Tibial artery (tissue), 4 donors: ENCODE measurements at places on chromosomes 2 and 18.

DNA sequence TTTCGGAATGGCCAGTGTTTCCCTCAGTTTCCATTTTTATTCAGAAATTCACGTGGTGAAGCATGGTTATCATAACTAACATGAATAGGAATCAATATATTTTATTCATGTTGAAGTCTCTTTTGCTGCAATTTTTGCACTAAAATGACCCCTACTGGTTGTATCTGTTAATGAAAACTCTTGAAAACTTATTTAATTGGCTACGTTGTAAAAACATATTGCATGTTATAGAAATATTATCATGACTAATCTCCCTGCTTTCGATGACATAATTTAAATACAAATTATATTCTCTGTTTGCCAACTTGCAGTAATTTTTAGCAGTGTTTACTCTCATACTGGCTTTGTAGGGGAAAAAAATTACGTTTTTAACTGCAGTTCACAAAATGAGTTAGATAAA is 3.5 kb downstream of the CRIM1 start:
- DNase-seq = no peak

DNA sequence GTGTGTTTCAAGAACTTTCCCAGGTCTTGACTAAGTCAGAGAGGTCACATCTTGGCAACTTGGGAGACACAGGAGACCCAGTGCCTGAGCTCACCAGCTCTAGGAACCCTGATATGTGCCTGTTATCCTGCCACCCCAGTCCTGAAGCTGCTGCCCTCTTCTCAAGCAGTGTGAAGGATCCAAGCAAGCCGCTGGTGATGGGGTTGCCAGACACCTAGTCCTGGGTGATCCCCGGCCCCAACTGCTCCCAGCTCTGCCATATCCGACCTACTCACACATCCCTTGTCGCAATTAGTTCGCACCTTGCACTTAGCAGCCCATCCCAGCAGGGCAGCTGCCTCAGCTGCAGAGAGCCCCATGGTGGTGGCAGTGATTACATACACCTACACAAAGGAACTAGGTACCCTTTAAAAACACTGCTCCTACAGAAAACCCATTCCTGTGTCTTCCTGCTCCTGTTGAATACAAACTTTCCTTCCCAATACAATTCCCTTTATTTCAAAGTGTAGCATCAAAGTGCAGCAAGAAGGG is 247.2 kb upstream of the RAB12 start:
- DNase-seq = no peak

DNA sequence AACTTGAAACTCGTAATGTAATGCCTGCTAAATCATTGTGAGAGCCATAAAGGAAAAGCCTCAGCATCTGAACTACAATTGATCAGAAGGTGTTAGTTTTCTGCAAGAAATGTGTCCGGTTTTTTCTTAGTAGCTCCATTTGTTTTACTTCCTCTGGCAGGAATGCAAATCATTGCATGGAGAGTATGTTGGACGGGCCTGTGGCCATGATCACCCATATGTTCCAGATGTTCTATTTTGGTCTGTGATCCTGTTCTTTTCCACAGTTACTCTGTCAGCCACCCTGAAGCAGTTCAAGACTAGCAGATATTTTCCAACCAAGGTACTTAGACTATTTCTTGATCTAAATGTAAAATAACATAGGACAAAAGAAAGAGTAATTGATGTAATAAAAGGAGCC is 126.6 kb downstream of the DPP4 start:
- DNase-seq = no peak

DNA sequence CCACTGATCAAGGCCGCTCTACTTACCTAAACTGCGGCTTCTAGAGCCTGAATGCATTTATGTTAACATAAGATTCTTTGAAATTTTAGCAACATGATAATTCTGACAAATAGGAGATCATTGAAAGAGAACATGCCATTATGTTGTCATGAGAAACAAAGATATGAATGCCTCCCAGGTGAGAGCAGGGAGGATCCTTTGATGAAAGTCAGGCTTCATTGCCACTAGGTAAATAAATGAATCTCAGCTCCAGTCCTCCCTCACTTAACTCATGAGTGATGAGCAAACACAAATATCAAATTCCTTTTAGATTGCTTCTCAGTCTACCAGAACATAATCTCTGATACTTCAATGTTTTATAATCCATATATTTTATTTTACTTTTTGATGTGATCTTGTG is 463.2 kb upstream of the CDH7 start:
- no peak for DNase-seq

- no peak for DNase-seq
These were observed 109.0 kb upstream of the EPAS1 start for GRCh38 chr2:46188041-46188716.

DNA sequence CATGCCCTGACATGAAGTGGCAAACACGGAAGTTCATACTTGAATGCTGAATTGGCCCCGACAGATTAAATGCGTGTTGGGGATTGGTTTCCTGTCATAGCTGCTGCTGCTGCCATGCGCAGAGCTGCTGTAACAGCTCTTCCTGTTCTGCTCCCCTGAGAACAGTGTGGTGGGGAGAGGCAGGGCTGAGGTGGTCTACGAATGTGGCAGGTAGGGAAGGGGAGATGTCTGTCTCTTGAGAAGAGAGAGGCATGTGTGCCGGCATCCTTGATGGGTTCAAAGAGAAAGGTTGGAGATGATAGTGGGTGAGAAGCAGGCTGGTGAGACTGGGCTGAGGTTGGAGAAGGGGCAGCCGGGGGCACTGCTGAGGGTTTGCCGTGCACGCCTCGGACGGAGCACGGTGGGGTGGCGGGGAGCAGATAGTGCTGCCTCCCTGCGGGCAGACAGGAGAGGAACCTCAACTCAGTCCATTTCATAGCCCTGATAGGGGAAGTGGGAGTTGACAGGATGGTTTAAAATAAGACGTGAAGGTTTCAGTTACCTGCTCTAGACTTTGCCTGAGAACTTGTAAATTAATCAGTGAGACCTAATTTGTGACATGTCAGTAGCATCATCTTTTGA is 46.1 kb downstream of the TMEM185B start:
- DNase-seq = no peak

DNA sequence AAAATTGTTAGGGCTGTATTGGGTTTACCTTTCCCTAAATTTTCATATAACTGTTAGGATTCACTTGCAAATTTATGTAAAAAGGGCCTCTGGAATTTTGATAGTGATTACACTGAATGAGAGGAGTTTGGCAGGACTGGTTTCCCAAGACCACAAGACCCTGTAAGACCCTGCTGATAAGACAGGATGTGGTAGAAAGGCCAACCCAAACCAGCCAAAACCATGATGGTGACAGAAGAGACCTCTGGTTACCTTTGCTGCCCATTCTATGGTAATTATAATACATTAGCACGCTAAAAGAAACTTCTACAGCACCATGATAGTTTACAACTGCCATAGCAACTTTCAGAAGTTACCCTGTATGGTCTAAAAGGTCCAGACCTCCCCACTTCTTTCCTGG is 8.3 kb upstream of the CASP10 start:
- DNase-seq = no peak

DNA sequence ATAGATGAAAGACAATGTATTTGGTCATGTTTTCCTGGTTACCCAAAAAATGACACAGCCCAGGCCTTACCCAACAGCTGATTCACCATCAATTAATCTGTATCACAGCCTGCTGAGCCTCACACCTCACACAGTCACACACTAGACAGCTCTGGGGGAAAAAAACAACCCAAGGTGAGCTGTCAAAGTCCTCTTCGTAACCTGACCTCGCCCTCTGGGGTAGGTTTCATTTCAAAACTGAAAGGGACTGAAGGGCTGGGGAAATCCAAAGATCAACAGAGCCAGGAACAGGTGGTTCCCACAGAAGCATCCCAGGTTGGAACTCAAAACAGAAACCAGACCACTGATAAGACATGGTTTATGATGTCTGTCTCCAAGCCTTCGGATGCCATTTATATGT is 18.2 kb upstream of the PCBP1 start:
- DNase-seq = no peak

- DNase-seq = no peak
These were observed 9.5 kb upstream of the RNF103 start for GRCh38 chr2:86633155-86633651.

GRCh38 chr2:160380000-160380570 is 113.5 kb downstream of the RBMS1 start:
- no peak for DNase-seq

DNA sequence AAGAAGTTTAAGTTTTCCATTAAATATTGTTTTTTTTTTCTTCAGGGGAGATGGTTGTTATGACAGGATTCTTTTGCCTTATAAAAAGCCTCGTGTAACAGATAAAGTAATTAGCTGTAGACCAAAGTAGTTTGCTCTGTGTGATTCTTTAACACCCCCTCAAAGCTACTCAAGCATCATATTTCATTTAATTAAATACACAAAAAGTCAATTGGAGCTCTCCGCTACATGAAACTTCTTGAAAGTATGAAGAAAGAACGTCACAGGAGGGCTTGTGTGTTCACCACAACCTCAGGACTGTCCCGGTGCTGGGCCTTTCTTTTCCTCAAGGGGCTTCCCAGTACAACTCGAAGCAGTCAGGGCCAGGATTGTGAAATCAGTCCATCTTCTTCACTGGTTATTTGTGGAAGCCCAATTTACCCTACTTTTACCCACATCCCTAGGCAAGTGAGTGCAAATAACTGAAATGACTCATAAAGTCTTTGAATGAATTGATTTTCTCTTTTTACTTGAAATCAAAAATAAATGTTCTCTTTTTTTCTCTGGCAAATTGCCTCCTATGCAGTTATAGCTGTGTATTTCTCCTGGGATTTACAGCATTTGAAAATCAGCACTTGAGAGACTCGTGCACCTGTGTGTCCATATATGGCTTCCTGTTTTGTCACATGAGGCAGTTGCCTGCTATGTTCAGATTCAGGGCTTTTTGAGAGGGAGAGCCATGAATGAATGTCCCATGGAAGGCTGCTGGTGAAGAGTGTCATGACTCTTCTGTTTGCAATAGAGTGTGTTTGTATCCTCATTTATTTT is 48.6 kb downstream of the LINC00305 start:
- DNase-seq = no peak

DNA sequence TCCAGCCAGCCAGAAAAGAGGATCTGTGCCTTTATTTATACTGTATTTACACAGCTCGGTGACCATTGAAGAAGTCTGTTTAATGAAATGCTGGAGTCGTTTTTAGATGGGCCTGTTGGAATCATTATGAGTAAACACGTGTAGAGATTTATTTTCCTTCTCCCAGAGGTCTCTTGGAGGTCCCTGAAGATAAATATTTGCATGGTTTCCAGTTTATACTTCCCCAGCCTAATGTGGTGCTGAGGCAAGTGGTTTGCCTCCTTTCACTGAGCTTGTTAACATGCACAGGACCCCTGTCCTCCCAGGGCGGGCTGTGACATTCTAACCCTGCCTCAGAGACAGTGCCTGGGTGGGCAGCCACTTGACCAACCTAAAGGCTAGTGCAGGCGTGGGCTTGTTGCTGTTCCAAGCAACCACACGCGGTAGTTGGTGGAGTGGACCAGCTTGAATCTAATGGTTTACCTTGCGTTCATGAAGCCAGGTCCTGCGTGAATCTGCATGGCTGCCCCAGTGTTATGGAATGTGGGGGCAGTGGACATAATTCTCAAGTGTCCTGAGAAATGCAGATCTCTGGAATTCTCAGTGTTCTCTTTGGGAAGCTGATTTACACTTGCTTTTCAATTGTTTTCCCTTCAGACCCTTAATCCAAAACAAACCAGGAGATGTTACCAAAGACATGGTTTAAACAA is 130.2 kb upstream of the DLX2 start:
- no peak for DNase-seq

DNA sequence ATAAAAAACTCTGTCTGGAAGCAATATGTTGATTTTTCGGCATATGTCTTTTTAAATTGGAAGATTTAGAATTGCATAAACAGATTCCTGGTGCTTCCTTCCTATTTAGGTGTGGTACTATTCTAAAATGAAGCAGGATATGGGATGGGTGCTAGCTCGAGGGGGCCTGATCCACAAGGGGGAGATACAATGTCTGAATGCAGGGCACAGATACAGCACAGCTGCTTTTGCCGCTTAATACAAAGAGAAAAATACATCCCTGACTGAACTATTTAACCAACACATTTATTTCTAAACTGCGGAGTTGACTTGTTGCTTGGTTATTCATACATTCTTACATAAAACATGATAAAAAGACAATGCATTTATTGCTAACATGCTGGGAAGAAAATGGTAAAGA is 169.1 kb downstream of the TMEFF2 start:
- DNase-seq = no peak

- DNase-seq = no peak
These were observed 165.0 kb downstream of the DIS3L2 start for GRCh38 chr2:232126301-232127099.

DNA sequence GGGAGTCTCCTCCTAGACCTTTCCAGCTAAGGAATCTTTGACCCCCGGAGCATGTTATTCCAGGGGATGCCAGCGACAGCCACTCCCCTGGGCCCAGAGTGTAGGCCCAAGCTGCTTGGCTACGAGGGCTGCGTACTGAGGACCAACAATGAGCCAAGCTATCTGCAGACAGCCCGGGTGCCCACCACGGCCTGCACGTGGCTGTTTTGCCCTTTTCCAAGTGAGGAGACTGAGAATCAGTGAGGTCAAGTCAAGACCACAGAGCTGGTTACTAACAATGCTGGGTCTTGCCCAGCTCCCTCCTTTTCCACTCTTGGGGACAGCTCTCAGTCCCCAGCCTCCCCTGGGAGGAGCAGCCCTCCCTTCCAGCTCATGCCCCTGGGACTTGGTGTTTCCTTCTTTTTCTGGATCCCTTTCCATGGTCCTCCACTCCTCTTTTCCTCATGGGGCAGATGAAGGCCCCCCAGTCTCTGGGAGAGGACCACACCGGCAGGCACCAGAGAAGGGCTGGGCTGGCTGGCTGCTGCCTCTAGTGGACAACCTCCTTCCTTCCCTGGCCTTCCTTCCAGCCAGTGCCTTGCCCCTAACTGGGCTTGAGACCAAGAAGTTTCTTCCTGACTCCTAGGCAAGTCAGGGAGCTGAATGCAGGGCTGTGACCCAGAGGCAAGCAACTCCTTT is 550 bp upstream of the MALL start:
- DNase-seq = peak; percentile 82

GRCh38 chr18:2096551-2096950 is 474.8 kb downstream of the METTL4 start:
- no peak for DNase-seq

DNA sequence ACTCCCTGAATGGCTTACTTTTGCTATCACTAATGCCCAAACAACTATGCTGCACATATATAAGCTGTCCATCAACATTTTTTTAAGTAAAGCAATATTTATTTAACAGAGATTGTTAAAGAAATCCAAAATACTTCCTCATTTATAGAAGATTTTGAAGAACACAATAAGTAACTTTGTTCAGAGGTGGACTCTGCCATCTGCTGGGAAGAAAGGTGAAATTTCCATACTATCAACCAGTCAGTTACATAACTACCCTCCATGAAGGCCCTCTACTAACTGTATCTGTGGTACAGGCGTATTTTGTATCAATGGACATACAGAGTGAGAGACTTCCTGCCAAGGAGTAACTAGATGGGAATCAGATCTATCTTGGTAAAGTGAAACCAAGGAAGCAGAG is 106.0 kb downstream of the DTNB start:
- DNase-seq = no peak

DNA sequence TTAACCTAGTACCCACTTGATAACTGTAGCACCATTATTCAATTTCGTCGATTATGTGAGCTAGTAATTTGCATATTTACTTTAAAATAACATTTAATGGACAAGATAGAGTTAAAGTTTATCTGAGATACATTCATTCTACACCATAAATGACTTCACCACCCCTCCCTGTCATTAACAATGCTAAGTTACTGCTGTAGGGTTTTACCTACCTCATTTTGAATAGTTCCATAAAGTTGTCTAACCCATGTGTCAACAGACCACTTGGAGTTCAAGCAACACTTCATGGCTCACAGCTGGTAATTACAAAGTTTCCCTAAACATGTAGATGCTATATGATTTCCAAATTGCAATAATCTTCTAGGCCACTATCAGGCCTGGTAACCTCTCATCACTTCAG is 127.4 kb upstream of the CYP26B1 start:
- DNase-seq = no peak
